Brain microvascular endothelial cell (primary cell): ENCODE measurements at places on chromosomes 12 and 14.

DNA sequence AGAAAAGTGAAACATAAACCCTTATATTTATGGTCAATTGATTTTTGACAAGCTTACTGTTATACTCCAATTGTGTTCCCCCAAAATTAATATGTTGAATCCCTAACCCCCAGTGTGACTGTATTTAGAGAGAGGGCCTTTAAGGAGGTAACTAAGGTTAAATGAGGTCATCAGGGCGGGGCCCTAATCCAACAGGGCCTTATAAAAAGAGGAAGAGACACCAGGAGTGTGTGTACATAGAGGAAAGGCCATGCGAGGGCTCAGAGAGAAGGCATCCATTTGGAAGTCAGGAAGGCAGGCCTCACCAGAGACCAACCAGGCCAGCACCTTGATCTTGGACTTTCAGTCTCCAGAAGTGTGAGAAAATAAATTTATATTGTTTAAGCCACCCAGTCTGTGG, 6.5 kb upstream of the VTI1B start:
- no peak for DNase-seq

GRCh38 chr12:114396153-114396868, 9.6 kb downstream of the TBX5 start:
- no peak for DNase-seq

GRCh38 chr12:90999966-91000365, 4.8 kb downstream of the EPYC start:
- DNase-seq, result peak; percentile 27

GRCh38 chr14:64689289-64689688, 14.9 kb upstream of the PLEKHG3 start:
- no peak for DNase-seq

- no peak for DNase-seq
Observed at GRCh38 chr12:14612898-14613445, 45.3 kb upstream of the PLBD1 start.

GRCh38 chr14:53493860-53494259, 340.7 kb upstream of the DDHD1 start:
- DNase-seq, result no peak

- DNase-seq, result no peak
Observed at GRCh38 chr12:65171073-65171472, 1.7 kb downstream of the LEMD3 start.

GRCh38 chr14:38357557-38357956, 101.7 kb upstream of the CLEC14A start:
- DNase-seq, result peak; percentile 59

GRCh38 chr14:51870606-51871005, 10.2 kb downstream of the GNG2 start:
- no peak for DNase-seq

- DNase-seq, result no peak
Observed at GRCh38 chr12:112838731-112839130, 47.2 kb downstream of the RPH3A start.

GRCh38 chr14:61147381-61147821, 133.7 kb downstream of the TMEM30B start:
- peak; percentile 48 for DNase-seq

- DNase-seq, result peak; percentile 71
Observed at GRCh38 chr12:122123051-122123760, 44.6 kb downstream of the MLXIP start.

GRCh38 chr12:40551466-40551865, 140.8 kb upstream of the CNTN1 start:
- DNase-seq, result no peak

DNA sequence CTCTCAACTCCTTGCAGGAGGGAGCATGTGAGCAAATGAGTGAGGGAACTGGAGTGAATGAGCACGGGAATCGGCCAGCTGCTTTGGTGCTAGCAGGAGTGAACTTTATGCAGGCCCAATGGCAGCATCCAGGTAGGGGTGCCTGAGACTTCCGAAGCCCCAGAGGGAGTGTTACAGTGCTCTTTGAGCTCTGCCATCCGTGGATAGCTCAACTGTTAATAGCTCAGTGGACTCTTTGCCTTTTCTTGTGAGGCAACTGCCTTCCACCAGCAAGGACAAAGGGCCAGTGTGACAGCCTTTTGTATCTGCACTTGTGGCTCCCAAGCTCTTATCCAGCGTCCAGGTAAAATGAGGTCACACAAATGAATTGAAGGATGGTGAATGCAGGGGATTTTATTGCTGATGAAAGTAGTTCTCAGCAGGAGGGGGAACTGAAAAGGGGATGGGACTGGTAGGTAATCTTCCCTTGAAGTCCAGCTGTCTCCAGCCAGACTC, 12.9 kb downstream of the CREBL2 start:
- DNase-seq, result no peak

GRCh38 chr12:79884401-79885006, 50.4 kb downstream of the PPP1R12A start:
- no peak for DNase-seq

DNA sequence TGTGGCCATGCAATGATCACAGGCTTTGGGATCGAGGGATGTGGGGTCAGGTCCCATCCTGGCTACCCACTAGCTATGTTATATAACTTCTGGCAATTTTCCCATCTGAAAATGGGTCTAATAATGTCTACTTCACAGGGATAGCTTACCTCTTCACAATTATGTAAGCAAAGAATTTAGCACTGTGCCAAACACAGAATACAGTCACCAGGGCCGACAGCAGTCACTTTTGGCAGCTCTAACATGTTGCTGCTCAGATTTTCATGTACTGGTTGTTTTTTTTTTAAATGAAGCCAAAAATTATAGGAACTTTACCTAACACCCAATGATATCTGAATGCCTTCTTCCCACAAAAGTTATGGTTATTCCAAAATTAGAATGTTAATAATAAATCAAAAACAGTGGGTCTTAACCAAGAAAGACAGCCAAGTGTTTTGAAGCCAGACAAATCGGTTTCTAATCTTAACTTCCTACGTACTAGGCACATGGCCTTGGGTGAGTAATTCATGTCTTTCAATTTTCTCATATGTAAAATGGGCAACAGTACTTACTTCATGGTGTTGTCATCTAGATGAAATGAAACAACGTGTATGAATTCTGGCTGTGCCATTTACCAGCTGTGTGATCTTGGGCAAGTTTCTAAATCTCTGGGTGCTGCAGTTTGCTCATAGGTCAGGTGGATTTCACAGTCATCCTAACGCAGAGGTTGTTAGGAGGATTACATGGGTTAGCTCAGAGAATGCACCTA, 13.0 kb upstream of the PCED1B start:
- DNase-seq, result no peak

DNA sequence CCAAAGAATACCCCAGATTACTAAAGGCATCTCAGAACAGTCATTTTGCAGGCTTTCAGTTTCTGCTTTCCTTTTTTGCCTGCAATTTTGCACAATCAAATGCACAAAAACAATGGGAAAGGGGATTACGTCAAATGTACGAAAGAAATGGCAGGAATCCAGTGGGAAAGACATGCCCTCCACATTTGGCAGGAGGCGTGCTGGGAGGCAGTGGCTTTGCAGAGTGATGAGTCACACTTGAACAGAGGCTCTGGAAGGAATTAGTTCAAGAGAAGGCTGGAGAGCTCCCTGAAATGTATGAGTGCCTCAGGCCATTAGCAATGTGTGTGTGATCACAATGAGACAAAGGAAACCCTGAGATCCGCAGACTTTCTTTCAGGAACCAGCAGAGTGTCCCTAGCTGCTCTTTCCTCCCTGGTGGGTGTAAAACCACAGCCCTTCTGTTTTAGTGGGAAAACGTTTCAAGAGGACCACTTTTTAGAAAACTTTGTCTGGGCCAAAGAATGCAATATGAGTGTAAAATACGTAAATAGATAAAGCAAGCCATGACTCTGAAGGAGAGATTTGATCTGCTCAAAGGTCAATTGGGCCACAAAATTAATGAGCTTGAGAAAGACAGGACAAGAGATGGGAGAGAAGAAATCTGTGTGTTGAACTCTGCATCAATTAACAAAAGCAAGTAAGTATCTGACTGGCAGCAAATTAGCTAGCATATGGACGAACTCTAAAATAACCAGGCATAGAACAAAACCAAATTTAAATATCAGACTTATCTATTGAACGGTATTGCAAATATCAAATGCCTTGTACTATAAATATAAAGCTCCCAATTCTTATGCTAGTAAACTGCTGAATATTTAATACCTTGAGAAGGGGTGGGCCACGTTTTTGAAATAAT, 155.4 kb upstream of the PDE3A start:
- DNase-seq, result peak; percentile 99

DNA sequence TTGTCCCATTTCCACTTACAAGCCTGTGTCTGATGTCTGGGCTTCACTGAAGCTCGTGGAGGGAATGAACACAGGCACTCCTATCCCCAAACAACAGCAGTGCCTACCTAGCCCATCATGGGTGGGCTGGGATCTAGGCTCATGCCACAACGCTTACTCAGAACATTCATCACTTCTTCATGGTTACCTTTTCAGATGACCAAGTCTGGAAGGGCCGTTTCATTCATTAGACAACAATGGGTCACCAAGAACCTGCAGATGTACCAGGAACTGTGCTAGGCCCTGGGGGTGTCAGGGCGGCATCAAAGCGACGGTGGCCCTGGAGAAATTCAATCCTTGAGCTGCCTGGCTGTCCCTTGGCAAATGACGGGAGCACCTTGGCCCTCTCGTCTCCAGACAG, 64.9 kb upstream of the FZD10 start:
- no peak for DNase-seq

DNA sequence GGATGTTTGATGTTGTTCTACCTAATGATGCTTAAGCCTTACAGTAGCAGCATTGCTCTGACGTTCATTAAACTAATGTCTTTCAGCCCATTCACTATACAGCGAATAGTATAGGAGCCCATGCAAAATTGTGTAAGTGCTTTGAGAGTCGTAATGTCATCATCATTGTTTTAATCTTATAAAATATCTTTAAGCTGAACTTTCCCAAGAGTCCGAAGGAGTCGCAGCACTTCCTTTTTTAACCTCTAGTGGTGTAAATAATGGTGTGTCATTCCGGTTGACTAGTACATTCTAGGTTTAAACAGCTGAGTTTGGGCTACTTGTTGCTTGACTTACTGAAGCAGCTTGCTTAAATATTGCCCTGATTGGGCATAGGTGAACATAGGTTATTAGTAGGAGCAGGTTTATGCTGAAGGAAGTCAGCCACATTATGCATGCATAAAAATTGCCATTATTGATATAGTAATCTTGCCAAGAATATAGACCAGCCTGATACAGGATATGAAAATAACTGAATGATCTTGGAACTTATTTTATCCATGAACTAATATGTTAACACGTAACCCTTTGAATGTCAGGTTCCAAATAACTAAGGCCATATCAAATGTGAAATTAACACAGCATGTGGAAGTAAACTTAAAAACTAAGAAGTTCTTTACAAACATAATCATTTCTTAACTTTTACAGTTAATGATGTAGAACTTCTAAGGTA, 2.6 kb downstream of the WNK1 start:
- DNase-seq, result peak; percentile 59

DNA sequence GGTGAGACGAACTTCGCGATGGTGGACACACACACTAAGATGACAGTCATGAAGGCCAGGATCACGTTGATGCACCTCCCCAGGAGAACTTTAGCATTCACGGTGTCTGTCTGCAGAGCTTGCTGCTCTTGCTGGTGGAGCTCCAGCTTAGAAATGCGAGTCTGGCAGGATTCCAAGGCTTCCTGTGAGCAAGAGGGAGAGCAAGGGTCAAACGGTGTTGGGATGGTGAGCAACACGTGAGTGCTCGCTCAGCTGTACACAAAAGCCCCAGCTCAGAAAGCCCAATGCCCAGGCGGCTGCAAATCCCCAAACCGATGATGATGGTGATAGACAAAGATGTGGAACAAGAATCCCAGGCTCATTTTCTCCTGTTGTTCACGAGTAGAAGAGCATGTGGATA, 78.8 kb downstream of the TMCC3 start:
- DNase-seq, result peak; percentile 77

DNA sequence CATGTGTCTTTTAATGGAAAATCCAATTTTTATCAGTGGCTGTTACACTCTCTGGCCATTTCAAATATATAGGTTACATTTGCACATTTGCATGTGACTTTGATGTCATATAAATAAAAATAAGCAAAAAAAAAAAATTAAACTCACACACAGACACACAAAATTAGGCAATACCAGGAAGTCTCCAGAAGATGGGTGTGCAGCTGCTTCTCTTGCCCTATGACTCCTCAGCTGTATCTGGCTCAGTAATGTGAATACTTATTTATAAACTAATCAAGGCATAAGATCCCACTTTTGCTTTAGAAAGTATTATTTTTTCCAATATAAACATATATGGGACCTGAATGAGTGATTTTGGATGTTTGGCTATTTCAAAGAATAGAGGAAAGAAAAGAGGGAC, 461.1 kb downstream of the LRIG3 start:
- no peak for DNase-seq

DNA sequence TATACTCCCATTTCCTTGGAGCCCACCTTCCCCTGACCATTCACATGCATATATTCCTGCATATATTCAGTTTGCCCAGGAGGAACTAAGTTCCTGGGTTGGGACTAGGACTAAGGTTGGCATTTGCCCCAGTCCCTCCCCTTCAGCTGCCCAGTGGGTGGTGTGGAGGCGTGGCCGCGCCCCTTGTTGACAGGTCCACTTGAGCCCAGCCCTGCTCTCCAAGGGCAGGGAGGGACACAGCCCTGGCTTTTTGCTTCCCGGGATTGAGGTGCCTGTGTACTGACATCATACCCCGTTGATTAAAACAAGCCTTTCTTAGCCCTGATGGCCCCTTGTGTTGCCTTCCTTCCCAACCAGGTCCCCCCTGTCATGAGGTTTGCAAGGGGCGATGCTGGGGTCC, 7.3 kb downstream of the ERBB3 start:
- no peak for DNase-seq
